ENCODE measurements at places on chromosomes 11 and 22.

DNA sequence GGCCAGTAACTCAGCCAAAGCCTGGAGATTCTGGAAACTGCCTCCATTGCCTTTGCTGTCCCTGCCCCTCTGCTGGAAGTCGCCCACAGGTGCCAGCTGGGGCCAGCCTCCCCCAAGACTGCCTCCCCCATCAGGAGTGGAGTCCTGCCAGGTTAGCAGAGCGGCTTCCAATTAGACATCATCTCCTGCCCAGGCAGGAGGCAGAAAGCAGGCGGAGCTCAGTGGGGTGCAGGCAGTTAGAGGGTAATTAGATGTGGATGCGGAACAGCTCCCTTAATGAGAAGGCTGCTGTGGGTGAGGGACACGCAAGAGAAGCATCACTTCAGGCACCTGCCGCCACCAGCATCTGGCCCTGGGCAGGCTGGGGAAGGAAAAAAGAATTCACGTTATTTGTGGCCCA, 90.9 kb upstream of the TP53I11 start:
- no peak for DNase-seq

GRCh38 chr11:32184041-32184722, 93.3 kb downstream of the RCN1 start:
- no peak for DNase-seq

DNA sequence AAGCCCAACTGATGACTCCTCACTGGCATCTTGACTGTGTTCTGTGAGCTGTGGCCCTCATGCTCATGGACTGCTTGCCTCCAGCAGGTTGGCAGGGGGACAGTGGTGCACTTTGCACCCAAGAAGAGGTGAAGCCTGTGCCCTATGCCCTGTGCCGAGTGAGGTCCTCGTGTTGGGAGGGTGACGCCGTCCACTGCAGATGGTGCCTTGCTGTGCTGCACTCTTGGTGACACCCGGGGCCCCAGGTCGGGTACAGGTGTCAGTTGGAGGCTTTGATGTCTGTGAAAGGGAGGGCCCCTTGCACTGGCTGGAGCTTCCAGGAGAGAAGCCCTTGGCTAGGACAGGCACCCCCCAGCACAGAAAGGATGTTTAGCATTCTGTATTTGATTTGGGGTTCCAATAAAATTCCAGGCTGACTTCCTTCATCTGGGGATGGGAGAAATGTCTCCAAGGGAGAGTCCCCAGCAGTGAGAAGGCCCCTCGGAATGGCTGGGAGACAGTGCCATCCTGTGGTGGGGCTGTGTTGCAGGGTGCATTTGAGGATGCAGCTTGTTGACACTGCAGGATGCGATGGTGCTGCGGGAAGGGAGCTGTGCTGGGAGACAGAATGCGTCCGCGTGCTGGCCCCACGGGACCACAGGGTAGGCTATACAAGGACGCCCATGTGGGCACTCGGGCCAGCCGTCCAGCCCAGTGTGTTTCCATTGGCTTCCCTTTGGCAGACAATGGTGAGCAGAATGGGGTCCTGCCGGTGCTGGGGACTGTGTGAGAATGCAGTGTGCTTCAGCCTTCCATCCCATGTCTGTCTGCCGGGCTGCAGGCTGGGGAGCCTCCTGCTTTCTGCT, 2.5 kb upstream of the ZDHHC8 start:
- no peak for DNase-seq

DNA sequence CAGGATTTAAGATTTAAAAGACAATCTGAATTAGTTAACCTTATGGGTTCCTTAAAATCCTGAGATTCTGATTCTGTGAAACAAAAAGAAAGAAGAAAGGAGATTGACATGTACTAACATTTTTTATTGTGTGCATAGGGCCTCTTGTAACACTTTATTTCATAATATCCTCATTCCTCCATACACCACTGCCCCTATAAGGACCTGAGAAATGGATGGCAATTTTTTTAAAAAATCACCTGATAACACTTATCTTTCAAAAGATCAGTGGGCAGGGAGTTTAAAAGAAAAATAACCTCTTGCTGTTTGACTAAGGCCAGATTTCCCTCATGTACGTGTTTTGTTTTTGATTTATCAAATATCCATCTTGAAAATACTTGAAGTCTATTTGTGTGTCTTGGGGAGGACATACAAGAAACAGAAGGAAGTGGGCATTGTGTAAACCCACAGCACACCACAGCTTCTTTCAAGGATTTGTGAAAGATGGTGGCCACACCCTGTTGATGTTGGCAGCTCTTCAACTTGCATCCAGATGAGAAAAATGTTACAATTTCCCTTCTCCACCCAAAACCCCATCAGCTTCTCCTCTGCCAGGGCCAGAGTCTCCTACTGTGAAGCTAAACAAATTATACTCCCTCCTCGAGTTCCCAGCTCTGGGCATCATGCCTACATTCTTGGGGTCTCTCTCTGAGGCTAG, 35.0 kb upstream of the MPEG1 start:
- DNase-seq = no peak

- no peak for DNase-seq
Observed at GRCh38 chr11:131518305-131518838, 148.0 kb downstream of the NTM start.

DNA sequence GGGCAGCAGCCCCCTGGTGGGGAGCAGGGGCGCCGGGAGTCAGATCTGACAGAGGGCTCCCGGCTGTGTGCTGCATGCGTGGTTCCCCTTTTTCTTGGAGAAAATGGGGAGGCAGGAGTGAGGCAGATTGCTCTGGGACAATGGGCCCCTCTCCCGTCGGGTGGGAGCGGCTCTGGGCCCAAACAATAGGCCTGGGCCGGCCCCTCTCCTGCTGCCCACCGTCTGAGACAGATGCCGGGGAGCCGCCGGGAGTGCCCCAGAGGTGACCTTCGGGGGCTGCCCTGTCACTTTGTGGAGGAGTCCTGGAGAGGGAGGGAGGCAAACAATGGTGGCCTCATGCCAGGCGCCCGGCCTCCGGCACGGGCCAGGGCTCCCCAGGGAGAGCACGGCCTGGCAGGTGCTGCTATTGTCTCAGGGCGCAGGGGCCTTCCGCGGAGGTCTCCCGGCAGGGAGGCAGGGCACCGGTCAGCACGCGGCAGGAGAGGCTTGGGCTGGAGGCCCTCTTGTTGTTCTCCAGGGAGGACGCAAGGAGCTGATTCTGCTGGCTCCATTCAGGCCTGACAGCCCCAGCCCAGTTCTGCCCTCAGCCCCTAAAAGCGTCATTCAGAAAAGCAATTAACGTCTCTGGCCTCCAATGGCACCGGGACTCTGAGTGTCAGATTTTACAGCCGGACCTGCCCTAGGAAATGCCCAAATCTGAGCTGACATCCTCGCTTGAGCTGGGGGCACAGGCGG, 44.8 kb downstream of the SMIM38 start:
- DNase-seq = no peak

DNA sequence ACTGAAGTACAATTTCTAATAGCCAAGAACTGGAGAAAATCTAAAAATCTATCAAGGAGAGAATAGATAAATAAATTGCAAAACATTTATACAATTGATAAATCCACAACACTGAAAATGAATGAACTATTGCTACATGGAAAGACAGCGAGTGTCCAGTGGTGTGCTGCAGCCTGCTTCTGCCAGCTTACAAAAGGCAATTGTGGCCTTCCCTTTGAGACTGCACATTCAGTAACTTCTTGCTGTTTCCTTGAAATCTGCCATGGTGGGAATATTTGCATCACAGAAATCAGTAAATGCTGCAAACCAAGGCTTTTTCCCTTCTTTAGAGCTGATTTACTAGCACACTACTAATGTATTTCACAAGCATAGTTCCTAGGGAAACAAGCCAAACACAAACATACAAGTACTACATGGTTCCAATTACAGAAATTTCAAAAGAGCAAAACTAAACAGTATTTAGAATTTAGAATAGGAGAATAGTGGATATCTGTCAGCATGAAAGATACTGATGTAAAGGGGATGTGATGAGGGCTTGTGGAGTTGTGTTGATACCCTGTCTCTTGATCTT, 76.9 kb upstream of the TRIM77 start:
- DNase-seq = no peak

GRCh38 chr11:68825571-68825970, 16.1 kb downstream of the CPT1A start:
- no peak for DNase-seq

DNA sequence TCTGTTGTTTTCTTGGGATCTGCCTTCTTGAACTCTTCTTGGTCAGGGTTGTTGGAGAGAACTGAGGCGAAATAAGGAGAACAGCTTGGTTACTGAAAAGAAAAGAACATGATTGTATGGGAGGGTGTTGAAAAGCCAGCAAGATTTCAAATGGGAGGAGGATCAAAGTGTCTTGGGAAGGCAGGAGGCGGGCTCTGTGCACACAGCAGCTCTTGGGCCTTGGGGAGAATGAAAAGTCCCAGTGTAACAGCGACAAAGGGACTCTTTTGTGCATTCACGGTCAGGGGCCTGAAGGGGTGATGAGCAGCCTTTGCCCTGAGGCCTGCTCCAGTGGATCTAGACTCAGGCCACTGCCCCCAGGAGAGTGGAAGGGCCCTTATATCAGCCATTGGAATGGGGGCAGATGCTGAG, 135.4 kb downstream of the ADAMTS15 start:
- DNase-seq = no peak

DNA sequence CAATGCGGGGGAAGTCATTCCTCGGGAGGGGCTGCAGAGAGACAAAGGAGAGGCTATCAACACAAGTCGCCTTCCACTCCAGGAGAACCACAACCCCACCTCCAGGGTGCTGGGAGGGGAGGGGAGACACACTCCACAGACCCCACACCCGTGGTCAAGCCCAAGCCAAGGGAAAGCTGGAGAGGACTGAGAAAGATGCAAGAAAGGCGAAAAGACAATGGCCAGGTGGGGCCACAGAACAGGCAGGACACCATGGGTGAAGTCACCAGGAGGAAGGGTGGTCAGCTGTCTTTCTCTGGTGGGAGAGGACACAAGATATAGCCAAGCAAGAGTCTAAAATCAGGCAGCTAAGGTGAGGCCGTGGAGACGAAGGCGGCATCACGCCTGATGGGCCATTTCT, 16.0 kb downstream of the HDHD5 start:
- DNase-seq = no peak

GRCh38 chr22:29480512-29481264, 670 bp downstream of the NEFH start:
- no peak for DNase-seq
